ENCODE measurements at places on chromosomes 2 and 18.

GRCh38 chr18:46754188-46754587, 2.7 kb downstream of the ST8SIA5 start:
- DNase-seq: no peak

DNA sequence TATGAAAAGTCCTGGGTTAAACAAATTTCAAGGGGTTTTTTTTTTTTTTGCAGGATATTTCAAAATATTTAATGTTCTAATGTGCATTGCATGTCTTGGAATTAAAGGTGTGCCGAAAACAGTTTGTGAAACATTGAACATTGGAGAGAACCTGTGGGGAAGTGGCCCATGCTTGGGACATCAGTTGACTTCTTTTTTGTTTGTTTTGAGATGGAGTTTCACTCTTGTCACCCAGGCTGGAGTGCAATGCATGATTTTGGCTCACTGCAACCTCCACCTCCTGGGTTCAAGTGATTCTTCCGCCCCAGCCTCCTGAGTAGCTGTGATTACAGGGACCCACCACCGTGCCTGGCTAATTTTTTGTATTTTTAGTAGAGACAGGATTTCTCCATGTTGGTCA, 71.0 kb upstream of the RAPH1 start:
- no peak for DNase-seq

DNA sequence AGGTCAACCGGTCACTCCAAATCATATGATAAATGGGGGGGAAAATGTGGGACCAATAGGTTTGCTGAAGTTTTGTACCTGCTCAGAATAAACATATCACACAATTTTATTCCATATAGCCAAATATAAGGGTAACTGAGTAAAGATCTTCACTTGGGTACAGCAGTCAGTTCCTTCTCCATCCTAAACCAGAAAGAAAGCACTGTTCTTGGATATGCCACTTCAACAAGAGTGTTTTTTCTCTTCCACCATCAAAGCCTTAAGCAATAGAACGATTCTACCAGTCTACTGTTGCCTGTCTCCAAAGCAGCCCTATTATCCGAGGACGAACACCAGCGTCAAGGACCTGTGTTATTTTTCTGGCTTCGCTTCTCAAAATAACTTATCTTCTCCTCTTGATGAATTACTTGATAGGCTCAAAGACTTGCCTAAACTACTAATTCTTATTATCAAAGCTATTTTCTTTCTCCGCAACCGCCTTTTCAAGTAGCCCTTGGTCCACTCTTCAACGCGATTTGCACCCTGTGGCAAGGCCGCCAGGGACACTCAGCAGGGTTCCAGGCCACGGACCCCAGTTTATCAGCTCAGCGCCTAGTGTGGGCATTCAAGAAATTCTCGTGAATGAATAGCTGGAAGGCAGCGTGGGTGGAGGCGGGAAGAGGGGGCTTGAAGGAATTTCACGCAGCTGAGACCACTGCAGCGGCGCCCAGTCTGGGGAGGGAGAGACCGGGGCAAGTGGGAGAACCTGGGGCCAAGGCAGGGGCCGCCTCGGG, 646 bp downstream of the ALS2 start:
- DNase-seq: no peak

DNA sequence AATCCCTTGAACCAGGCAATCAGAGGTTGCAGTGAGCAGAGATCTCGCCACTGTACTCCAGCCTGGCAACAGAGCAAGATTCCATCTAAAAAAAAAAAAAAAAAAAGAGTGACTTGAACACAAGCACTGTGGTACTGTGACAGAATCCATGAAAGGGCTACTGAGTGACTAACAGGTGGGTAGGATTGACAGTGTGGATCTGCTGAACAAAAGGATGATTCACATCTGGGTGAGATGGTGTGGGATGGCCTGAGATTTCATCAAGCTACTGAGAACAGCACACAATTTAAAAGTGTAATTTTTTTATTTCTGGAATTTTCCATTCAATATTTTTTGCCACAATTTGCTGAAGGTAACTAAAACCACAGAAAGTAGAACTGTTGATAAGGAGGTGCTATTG, 13.3 kb upstream of the SP3 start:
- DNase-seq: no peak

DNA sequence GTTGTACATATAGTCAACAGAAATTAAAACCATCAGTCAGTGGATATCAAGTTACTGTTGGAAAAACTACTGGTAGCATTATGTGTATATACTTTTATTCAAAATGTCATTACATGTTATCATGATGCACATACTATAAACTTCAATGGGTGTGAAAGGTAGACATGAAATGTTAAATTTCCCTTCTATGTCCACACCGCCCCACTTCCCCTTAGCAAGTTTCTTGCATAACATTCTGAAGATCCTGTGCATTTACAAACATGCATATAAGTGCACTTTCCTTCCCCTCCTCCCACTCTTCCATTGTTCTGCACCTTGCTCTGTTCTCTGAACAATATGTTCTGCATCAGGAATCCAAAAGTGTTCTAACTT, 16.6 kb upstream of the HK2 start:
- no peak for DNase-seq

DNA sequence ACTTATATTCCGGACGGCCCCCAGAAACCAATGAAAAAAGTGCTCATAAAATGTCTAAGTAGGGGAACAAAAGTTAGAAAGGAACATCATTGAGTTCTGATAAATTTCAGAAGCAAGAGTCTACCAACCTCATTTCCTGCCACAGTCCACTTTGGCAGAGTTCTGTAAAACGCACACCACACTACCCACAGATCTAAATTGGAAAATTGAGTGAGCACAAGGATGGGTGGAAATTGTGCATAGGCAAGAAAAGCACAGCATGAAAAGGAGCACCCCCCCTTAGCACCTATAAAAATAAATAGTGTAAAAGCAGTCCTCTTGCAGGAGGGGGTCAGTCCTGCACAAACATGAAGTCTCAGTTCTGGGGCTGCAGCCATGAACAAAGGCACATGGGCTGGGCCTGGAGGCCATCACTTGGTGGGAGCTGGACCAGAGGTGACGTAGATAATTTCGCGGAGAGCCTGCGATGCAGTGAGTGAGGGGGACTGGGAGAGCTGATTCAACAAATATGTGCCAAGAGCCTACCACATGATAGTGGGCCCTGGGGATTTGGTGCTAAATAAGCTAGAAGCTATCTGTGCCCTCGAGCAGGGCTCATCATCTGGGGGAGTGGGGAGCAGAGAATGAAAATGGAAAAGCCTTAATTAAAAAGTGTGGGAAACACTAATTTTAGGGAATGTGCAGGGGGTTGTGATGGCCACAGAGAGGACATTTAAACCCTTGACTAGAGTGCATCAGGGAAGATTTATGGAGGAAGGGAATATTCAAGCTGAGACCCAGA, 48.9 kb upstream of the SPP2 start:
- DNase-seq: no peak

GRCh38 chr2:20615466-20616241, 35.2 kb downstream of the HS1BP3 start:
- DNase-seq: no peak

DNA sequence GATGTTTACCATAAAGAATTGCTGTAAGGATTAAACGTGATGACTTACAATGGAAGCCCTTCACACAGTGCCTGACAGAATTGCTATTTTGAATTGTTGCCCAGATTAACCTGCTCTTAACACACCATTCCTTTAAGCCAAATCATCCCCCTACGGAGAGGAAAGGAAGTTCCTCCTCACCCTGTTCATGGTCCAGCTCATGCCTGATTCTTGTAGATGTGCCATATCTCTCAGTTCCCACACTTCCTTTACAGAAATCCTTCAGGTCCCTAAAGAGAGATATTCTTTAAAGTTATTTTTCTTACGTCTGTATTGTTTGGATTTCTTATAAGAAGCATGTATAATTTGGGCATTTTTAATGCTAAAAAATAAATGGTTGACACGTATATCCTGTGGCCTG, 127.5 kb upstream of the DAPL1 start:
- no peak for DNase-seq

GRCh38 chr18:63312737-63313395, 6.7 kb downstream of the BCL2 start:
- no peak for DNase-seq

- peak; percentile 25 for DNase-seq
These were observed 43.2 kb upstream of the NOSTRIN start for GRCh38 chr2:168758970-168759820.

- no peak for DNase-seq
These were observed 20.8 kb downstream of the DOK1 start for GRCh38 chr2:74575320-74575719.

- no peak for DNase-seq
These were observed 191.8 kb downstream of the FTCDNL1 start for GRCh38 chr2:199659207-199659606.

Data from NCI-H187 (cell line).